CD4-positive, alpha-beta T cell treated with Interleukin-6 at 100 ng/mL for 8 hours (primary cell): ENCODE measurements at places on chromosomes 13 and 19.

- no peak for DNase-seq
These were observed 23.5 kb upstream of the CCL25 start for GRCh38 chr19:8028951-8029491.

GRCh38 chr13:59690857-59691500, 472.7 kb downstream of the DIAPH3 start:
- DNase-seq = no peak

GRCh38 chr13:60165391-60166099, 1.8 kb upstream of the DIAPH3 start:
- no peak for DNase-seq

GRCh38 chr19:29953352-29954247, 11.6 kb downstream of the URI1 start:
- DNase-seq = no peak

- DNase-seq = no peak
These were observed at the start of gene FGF21 for GRCh38 chr19:48755084-48755641. Gene FGF21 (plus strand): TSS chr19:48755524. CDS start chr19:48756237, 713 bp downstream.

GRCh38 chr13:49791711-49792549, 552 bp downstream of the KPNA3 start:
- DNase-seq = peak; percentile 16

- DNase-seq = no peak
These were observed 116.6 kb downstream of the PCDH17 start for GRCh38 chr13:57748096-57748495.

DNA sequence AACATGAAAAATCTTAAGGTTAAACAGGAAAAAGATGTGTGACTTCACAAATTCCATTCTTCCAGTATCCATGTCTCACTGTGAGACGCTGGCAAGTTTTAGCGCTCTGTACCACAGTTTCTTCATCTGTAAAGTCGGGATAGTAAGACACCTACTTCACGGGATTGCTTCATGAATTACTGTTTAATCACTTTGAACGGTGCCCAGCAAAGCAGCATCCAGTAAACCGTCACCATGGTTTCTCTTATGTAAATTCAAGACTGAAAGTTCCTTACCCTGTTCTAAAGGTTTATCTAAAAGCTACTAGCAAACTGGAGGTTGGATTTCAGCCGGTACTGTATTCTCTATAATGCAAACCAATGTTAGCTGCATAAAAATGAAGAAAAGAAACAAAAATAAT, 53.5 kb downstream of the KATNAL1 start:
- no peak for DNase-seq

- DNase-seq = no peak
These were observed 256.9 kb downstream of the TEX29 start for GRCh38 chr13:111577208-111577828.

- no peak for DNase-seq
These were observed 576.8 kb downstream of the UQCRFS1 start for GRCh38 chr19:28636016-28636629.
